GM18507 (cell line): ENCODE measurements at places on chromosomes 7 and 10.
A peak's percentile ranks its signal among the peaks of the same experiment; 100 is the strongest.

GRCh38 chr10:62805231-62806099, 945 bp downstream of the ADO start:
- DNase-seq, result no peak

DNA sequence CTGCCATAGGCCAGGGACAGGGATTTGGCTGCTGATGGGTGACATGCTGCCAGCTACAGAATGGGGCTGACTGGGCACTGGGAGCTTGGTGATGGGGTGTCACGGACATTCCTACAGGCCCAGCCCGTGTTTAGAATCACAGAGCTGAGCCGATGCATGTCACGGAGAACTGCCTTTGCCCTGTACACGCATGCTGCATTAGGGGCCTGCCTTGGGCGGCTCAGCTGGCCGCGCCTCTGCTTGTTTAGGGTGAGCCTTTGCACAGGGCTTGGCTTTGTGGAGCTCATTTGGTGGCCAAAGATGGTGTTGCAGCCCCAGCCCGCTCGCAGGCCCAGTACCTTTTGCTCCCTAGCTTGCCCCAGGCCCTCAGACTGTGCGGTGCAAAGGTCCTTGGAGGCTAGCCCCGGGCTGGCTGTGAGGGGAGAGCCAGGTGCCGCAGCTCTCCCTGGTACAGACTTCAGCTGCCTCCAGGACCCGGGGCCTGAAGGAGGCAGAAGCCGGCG, 108.4 kb upstream of the BTBD16 start:
- DNase-seq, result no peak

- DNase-seq, result no peak
Measured at GRCh38 chr10:10826125-10826524, 191.5 kb upstream of the CELF2 start.

DNA sequence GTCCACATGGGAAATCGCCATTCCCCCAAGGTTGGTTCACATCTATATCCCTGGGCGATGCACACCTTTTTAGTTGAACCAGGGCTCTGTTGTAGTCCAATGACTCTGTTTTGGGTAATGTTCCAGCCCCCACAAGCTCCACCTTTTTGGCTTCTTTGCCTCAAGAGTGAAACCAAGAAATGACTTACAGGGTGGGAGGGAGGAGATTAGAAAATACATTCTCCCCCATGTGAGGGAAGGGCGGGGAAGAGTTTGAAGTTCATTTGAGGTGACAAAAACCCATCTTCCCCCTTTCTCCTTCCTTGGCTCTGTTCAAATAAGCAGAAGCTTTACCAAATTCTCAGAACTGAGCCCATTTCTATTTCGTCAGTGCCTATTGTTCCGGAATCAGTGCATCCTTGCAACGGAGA, 82.8 kb downstream of the GATA3 start:
- DNase-seq, result no peak

DNA sequence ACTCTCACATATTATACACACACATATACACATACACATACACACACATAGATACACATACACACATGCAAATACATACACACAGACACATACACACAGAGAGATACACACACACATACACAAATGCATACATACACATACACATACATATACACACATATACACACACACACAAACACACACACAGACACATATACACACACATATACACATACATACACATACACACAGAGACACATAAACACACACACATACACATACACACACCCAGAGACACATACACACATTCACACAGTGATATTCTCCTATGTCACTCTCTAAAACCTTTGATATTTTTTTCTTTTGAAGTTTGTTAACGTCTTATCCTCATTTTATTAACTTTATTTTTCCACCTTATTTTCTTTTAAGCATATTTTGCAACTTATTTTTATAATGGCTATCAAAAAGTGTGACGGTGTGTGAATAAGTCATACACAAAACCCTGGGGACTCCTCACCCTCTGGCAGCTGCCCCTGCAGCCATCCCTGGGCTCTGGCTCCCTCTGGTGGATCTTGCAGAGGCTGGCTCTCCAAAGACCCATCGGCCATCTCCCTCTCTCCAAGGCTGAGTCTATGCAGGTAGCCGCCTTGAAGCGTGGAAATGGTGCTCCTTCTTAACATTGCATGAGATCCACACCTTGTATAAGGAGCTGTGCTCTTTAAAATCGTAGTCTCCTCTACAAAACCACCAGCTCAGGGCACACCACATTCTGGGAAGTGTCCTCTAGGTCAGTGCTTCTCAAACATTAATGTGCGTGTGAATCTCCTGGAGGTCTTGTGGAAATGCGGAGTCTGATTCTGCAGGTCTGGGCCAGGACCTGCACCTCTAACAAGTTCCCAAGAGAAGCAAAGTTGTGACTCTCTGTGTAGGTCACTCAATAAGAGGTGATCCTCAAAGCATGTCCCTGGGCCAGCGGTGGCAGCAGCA, 4.1 kb upstream of the C10orf120 start:
- peak; percentile 23 for DNase-seq

DNA sequence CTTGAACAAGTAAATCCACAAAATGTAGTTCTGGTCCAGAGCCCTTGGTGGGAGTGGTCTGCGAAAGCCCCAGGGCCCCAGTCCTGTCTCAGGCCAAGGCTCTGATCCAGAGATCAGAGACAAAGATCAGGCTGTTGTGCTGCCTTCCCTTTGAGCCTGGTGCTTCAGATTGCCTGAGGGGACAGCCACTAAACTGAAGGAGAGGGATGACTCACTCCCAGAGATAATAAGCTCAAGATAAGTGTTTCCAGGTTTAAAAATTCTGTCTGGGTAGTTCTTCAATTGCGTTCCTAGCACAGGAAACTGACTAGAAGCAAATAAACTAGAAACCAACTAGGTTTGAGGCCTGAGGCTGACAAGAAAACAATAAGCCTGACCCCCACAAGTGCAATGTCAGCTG, 190.2 kb downstream of the RAMP3 start:
- DNase-seq, result no peak

DNA sequence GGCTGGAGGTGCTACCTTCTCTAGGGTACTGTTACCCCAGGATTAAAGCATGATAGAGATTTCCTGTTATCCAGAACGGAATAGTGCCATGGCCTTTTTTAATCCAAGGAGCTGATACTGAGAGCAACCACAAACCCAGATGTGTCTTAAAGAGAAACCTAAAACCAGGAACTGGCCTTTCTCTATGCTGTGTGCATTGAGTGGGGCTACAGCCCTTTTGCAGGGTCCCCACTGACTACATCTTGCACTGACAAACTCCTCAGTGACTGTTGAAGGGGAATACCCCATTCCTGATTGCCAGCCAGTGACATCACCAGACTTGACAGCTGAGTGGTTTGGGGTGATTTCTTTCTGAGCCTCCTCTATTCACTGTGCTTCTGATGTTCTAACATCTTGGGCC, 81.9 kb upstream of the CAPZA2 start:
- no peak for DNase-seq

DNA sequence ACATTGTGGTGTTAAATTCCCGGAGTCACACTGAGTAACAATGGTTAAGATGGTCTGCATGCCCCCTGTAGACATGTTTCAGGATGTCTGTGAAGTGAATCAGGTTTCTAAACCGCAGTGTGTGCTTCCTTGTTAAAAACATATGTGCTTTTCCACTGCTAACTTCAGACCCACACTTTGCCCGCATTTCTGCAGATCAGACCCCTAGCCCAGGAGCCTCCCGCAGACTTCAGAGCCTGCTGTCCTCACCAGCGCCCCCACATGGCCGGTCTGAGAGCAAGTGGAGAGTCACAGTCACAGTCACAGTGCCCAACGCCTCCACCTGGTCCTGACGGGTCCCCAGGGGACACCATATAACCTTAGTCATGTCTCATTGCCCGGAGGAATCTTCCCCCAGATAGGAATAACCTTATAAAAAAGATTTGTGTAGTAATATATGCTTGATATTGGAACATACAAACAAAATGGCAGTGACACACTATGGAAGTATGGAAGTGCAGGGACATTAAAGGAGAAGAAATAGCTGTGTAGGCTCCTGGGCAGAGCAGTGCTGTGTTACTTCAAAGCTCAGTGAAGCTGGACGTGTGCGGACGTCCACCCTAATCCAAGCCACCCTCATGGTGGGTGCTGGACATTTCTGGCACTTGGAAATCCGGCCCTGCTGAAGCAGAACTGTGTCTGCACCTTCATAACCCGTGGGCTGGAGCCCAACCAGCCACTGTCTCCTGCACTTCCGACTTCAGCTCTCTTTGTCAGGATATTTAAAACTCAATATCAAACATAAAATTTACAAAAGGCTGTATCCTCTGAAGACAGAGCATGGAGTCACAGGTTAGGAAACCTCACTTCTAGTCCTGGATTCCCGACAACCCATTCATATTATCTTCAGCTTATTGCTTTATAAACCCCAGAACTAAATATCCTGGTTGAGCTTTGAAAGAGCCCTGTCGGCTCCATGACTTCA, 29.0 kb downstream of the GSTO2 start:
- DNase-seq, result no peak

DNA sequence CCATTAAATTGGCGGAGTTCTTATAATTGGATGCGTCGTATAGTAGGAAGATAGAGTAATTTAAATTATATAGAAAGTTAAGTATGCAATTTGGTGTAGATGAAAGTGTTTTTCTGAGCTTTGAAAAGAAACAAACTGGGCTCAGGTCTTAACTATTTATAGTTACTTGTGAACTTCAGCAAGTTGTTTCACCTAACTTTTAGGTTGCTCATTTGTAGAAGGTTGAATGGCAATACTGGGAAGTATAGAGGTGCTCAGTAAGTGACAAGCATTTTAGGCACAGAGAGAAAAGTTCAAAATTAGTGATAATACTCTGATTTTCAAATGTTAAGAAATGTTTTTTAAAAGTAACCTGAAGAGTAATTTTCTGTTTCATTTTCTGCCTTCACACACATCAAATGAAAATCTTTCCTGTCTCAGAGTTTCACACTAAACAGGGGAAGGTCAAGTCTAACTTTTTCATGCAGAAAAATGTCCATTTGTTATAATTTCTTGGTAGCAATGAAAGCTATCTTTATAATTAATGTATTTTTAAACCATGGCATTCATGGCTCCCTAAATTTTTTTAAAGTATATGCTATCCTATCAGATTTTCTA, 146.5 kb downstream of the PHF14 start:
- no peak for DNase-seq

GRCh38 chr7:134767520-134768168, 11.8 kb upstream of the CALD1 start:
- DNase-seq, result no peak

DNA sequence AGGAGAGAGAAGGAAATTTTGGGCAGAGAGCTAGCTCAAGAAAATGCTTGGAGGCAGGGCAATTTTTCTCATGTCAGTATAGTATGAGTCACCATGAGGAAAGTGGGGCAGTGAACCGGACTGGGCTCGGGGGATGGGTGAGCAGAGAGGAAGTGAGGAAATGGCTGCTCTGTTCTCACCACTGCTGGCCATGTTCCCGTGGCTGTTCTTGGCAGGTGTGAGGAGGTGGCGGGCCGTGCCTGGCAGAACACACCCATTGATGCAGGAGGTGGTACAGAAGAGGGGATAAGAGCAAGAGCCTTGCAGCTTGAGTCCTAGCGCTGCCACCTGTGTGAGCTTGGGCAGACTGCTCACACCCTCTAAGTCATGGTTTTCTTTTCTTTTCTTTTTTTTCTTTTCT, 304.4 kb upstream of the LYZL1 start:
- DNase-seq, result no peak

GRCh38 chr10:69061305-69062161, 26.4 kb upstream of the SRGN start:
- DNase-seq, result peak; percentile 29

GRCh38 chr7:27631391-27631790, 31.3 kb downstream of the HIBADH start:
- DNase-seq, result no peak

GRCh38 chr10:133013463-133013862, 71.1 kb upstream of the CFAP46 start:
- no peak for DNase-seq

DNA sequence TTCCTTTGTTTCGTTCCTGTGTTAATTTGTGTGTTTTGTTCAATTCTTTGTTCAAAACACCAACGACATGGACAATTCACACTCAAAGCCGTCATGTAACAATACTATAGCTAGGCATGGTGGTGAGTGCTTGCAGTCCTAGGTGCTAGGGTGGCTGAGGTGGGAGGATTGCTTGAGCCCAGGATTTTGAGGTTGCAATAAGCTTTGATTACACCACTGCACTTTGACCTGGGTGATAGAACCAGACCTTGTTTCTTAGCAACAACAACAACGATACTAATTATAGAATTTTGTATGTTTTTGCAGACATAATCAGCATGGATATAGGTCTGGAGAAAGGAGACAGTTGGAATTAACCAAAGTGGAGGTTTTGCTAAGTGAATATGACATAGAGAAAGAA, 936.2 kb downstream of the PCDH15 start:
- no peak for DNase-seq

- no peak for DNase-seq
Measured at GRCh38 chr7:1632916-1633785, 36.9 kb upstream of the ELFN1 start.

DNA sequence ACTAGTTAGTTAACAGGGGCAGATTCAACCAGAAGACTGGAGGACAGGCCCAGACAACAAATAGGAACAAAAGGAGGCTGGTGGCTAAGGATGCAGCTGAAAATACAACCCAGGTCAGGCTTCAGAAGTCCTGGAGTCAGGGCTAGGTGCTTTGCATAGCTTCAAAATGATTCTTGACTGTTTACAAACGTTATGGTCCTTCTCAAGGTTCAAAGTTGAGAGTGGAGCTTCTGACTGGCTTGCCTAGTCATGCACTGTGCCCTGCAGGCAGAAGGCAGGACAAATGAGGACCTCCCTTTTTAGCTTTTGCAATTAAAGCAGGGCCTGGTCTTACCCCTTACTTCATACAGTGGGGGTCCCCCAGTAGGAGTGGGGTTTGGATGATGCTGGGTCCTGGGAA, 4.4 kb upstream of the CDH23 start:
- DNase-seq, result no peak

GRCh38 chr10:66783316-66783715, 142.5 kb upstream of the LRRTM3 start:
- DNase-seq, result no peak

- DNase-seq, result no peak
Measured at GRCh38 chr10:22620140-22620857, 94.1 kb downstream of the PIP4K2A start.

DNA sequence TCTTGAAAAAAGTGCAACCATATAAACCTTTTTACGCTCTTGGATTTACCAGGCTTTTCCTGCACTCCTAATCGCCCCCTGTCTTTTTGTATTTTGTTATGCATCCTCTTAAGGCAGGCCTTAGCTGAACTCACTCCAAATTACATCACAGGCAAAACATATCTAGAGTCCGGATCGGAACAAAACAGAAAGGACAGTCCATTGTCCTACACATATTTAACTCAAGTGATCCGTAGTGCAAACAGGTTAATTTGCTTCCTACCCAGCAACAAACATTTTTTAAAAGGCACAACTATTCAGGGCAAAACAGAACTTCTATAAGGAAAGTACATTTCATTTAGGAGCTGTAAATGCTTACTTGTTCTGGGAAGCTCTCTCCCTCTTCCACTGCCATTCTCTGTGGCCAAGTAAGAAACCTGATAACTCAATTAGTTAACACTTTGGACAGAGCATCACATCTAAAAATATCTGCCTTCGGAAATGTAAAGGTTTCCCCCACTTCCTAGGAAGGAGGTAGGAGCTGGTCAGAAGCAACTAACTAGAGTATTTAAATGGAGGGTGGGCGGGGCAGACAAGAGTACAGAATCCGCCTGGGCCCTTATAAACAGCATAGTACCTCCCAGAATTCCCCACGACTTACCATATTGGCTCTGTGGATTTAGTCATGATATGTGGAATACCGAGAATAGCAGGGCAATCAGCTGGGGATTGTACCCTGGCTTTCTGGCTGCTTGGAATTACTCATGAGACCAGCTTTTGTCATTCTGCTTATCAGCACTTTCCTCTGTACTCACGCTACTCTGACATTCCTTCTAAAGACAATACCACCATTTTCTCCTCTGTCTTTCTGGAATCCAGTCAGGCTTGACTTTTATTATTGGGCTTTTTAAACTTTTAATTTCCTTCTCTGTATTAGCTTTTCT, 89.5 kb downstream of the ANK3 start:
- no peak for DNase-seq
